Right forelimb (tissue), 1 donor: ENCODE measurements at places on chromosomes 5 and 9.
A peak's percentile ranks its signal among the peaks of the same experiment; 100 is the strongest.

GRCh38 chr9:110936237-110936636 lies 102.0 kb downstream of the LPAR1 start:
- DNase-seq, result no peak

DNA sequence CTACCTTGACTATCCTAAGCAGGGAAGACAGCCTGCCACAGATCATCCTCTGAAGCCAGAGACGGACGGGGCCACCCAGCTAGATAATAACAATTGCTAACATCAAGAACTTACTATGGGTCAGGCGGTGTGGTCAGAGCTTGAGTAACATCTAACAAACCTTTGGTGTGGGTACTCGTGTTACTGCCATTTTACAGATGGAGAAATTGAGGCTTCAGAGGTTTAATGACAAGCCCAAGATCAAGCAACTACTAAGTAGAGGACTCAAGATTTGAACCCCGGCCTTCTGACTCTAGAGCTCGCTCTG lies 16.7 kb upstream of the ARSI start:
- no peak for DNase-seq

- DNase-seq, result no peak
These were observed 31.4 kb downstream of the KCTD16 start for GRCh38 chr5:144202072-144202471.

- no peak for DNase-seq
These were observed 32.1 kb downstream of the NDST1 start for GRCh38 chr5:150540042-150540441.

DNA sequence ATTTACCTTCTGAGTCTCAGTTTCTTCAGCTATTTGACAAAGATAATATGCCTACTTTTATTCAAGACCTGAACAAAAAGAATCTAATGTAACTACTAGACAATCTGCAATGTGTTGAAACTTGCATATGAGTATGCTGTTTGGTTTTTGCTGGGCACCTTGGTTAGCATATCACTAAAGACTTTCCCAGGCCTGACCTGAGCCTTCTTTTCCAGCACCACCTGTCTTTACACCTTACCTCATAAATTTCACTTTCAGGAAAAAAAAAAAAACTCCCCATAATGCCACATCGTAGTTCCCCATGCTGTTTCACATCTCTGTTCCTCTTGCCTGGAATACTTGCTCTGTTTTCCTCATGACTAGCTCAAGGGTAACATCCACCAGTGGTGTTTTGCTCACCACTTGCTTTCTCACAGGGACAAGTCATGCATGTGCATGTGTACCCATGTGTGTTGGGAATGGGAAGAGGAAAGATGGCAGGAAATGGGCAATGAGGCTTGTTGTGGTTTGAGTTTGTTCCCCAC lies 45.6 kb upstream of the TLE4 start:
- no peak for DNase-seq

DNA sequence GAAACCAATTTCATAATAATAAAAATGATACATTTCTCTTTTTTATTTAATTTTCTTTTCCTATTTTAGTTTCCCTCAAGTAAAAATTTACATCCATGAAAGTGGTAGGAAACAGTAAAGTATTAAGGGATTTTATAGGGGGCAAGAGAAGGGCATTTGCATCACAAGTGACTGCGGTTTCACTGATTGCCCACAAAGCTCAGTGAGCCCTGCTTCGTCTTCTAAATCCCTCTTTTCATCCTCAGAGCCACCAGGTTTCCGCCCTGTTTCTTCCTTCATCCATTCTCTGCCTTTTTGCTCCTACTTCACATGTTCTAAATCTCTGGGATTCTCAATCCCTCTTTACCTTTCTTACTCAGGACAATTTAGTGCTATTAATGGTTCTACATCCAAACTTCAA lies 491.4 kb downstream of the LRRC70 start:
- DNase-seq, result no peak

DNA sequence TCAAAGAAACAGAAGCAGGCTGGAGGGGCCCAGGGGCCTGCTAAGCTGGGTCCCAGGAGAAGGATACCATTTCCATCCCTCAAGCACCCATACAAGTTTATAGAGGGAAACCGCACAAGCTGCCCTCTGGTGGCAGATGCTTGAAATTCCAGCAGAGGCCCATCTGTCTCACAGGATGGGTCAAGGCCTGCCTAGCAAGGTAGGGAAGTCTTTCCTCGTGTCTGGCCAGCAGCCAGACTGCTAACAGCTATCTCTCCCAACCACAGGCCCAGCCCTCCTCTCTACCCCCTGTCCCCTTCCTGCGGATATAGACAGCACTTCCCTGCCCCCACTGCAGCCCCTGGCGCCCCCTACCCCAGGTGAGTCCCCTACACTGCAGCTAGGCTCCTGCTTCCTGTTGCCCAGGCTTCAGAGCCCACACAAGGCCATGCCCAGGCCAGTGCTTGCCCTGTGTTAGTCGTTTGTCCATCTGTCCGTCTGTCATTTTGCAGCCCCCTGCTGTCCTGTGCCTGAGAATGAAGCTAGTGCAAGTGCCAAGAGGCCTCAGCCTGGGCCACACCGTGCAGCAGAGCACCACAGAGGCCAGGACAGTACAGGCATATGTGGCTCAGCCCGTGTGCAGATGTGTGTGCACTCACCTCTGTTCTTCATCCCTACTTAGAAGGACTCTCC lies 26.2 kb downstream of the TCF7 start:
- DNase-seq, result peak; percentile 70

DNA sequence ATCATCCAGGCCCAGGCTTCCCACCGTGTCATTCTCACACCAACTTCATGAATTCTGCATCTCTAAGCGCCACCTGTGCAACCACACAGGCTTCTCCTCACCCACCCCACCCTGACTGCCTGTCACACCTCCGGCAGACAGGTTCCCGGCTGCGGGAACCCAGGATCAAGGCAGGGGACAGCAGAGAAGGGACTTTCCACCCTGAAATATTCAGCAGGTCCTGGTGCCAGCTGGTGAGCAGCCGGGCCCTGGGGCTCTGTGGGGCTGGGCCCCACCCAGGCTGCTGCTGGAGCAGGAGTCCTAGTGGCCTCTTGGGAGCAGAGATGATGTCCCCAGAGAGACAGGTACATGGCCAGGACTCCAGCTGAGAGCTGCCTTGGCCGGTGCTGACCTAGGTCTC lies 12.7 kb downstream of the ANXA6 start:
- no peak for DNase-seq

GRCh38 chr5:6633469-6634245 lies 417 bp downstream of the SRD5A1 start:
- DNase-seq, result no peak

DNA sequence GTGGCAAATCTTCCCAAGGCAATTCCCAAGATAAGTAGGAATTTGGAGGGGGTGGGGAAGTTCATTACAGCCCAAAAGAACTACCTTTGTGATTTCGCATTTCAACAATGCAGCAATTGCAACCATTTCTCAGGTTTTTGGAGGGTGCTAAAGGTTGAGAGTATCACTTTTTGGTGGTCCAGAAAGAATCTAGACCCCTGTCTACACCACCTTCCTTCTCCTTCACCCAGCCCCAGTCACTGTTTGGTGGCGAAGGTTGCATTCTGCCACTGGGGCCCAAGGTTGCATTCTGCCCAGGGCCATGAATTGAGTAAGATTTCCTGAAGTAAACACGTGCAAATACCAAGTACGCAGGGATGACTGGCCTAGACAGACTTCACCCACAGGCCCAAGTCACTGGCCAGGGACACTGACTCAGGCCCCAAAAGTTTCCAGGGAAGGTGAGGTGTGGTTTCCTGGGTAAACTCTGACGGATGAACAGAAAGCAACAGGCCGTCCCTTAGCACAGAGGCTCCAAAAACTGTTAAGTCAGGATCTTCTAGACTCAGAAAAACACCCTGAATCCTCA lies 5.7 kb downstream of the PDE6A start:
- DNase-seq, result no peak

DNA sequence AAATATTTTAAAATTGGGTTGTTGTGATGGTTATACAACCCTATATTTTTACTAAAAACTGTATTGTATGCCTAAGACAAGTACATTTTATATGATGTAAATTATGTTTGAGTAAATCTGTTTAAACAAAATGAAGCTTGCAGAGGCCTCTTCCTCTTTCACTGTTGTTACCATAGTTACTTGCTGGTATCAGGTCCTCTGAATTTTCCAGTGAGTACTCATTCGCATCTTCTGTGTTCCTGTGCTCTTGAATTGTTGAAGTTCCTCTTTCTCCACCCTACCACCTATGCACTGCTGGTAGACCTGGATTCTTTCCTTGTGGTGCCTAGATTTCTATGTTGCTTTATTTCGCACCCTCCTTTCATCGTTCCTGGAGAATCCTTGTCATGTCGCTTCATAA lies 938.5 kb upstream of the ACO1 start:
- no peak for DNase-seq

GRCh38 chr5:132826424-132827082 lies 3.9 kb downstream of the SHROOM1 start:
- no peak for DNase-seq

DNA sequence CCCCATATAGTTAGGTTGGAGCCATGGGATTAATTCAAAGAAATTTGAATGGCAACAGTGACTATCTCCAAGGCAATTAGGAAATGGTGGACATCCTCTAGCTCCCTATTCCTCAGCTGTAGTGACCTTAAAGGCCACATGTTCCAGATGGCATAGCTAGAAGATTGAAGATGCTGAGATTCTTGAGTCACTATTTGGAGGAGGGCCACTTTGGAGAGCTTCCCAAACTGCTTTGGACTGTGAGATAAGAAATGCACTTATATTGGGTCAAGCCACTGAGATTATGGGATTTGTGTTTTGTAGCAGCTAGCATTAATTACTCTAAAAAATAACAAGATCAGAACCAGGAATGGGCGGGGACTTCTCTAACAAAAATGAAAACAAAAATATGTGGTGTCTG lies 636.2 kb upstream of the CCNG1 start:
- no peak for DNase-seq

DNA sequence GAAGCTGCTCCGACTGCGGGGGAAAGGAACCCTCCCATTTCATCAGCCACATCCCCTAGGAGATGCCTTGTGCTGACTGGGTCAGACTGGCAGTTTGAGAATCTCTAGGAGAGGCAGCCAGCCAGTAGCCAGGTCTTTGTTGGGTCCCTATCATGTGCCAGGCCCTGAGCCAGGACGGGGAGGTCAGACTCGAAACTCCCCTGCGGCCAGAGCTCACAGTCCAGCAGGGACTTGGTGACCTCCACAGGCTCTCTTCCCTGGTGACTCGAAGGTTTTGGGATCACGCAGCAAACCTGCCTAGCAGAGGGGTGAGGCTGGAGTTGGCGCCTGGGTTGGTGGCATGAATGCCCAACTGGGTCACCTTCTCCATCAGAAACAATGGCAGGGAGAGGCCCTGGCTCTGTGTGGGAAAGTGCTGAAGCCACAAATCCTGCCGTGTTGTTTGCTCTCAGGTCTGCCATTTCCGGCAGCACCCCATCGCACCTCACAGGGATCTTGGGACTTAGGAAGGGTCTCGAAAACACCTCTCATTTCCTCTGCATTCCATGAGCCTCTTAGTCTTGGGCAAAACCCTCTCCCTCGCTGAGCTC lies 14.4 kb upstream of the ORM1 start:
- peak; percentile 37 for DNase-seq

- no peak for DNase-seq
These were observed 540.2 kb downstream of the CSNK1G3 start for GRCh38 chr5:124052201-124052600.

GRCh38 chr9:117938086-117938485 lies 233.9 kb downstream of the TLR4 start:
- DNase-seq, result no peak

DNA sequence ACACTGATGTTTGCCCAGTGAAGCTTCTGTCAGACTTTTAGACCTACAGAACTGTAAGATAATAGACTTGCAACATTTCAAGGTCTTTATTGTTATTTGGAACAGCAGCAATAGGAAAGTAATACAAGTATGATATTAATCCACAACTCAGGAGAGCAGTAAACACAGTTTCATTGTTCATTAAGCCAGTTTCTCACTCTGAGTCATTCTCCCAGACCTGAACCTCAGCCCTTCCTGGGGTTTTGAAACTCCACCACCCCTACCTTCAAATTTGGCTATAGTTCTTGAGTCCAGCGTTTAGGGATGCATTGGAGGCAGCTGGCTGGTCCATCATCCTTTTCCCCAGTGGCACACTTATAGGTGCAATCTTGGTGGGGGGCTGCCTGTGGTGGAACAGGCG lies 203.2 kb downstream of the RAB3C start:
- no peak for DNase-seq

- no peak for DNase-seq
These were observed 33.4 kb downstream of the TJP2 start for GRCh38 chr9:69207503-69207902.

- no peak for DNase-seq
These were observed 329.9 kb downstream of the KIF4B start for GRCh38 chr5:155343468-155343867.

DNA sequence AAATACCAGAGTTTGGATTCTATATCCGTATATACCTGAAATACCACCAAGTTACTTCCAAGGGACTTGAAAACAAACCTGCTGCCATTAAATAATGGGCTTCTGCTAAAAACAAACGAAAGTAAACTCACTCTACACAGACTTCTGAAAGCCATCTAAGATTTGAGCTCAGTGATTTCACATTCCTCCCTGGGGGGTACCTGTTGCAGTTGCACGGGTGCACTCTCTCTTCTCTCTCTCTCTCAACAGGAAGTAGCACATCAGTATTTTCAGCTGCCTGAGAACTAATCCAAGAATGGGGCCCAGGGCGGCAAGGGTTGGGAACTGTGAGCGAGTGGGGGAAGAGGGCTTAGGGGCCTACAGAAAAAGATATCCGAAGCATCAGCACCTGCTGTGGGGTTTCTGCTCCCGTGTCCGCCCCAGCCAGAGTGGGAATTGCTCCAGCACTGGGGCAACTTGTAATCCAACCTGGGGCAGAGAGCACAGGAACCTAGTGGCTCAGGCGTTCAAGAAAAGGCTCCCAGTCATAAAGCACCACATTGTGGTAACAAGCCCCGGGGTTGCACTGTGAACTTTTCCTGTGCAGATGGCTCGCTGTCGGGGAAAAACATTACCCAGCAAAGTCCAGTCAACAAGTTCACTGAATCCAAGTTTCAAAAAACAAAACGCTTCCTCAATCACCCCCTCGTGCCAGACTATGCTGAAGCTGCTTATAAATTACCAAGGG lies 99.8 kb downstream of the EFNA5 start:
- DNase-seq, result no peak

DNA sequence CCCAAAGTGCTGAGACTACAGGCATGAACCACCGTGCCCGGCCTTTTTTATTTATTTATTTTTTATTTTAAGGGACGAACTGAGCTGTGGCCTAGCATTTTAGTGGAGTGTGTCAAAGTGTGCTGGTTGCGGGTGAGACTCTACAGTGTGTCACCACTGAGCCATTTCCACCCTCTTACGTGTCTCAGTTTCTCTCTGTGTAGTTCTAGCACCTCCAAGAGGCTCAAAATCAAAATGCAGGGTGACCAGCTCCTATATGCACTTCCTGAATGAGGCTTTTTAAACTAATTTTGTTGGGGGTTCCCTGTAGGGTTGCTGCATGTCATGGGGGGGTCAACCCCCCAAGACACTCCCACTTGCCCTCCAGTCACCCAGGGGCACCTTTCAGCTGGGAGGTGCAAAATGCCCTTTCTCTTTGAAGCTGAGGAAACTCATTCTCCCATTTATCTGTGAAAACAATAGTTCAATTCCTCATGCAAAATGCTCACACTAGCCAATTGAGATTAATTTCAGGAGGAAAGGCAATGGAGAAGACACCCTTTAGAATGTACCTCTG lies 69.3 kb downstream of the COL15A1 start:
- DNase-seq, result no peak
